AML-193 (cell line): ENCODE measurements at places on chromosomes 3 and 15.
A peak's percentile ranks its signal among the peaks of the same experiment; 100 is the strongest.

- DNase-seq = no peak
Observed at GRCh38 chr3:9091486-9092235, 128.4 kb upstream of the RAD18 start.

DNA sequence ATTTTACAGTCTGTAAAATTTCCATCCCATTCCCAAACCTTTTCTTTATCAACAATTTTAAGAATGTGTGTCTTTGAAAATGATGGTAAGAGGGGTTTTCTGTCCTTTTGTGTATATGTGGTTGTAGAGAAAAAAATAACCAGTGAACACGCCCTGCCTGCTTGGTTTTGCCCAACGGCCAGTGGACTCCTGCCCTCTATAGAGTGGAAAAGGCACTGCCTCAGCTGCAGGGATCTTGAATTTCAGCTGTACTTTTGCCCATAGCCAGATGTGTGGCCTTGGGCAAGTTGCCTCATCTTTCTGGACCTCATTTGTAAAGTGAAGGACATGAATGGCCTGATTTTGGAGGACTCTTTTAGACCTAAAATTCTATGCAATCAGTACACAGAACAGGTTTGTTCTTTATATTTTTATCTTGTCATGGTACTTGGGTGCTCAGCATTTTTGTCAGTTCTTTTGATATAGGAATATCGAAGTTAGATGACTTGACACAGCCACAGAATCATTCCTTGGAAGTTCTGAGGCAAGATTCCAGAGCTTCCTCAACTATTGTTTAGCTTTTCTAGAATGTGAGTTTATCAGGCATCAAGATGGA, 81.0 kb downstream of the CLDN11 start:
- peak; percentile 20 for DNase-seq

- peak; percentile 55 for DNase-seq
Observed at GRCh38 chr3:34024447-34025240, 226.2 kb downstream of the PDCD6IP start.

GRCh38 chr3:72888546-72889309, 882 bp downstream of the GXYLT2 start:
- DNase-seq = no peak

- DNase-seq = no peak
Observed at GRCh38 chr3:18149386-18149785, 275.8 kb downstream of the SATB1 start.
